ENCODE measurements at places on chromosomes 12 and 14.

GRCh38 chr14:54747616-54748015 is 155.0 kb downstream of the GCH1 start:
- no peak for DNase-seq

- DNase-seq, result no peak
These were observed 109.3 kb upstream of the TRHDE start for GRCh38 chr12:72162875-72163274.

DNA sequence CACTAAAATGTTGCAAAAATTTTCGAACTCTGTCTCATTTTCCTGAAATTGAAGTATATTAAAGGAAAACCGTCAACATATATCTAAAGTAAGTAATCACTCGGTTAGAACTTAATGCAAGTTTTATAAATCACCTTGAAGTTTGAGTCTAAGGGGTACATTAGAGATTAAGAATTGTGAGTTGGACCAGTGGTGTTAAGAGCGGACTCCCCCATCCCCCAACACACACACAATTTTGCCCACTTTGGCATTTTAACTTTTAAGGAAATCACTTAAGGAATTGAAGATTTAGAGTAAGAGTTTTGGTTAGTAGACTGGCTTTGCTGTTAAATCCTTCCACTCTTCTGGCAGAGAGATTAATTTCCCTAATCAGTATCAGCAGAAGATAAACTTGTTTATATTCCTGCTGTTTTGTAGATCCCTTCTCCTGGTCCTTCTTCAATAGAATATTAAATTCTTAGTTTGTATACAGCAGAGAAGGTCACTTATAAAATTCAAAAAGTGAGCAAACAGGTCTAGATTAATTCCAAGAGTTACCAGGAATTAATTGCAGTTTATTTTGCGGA is 1.5 kb downstream of the HIF1A start:
- DNase-seq, result no peak

DNA sequence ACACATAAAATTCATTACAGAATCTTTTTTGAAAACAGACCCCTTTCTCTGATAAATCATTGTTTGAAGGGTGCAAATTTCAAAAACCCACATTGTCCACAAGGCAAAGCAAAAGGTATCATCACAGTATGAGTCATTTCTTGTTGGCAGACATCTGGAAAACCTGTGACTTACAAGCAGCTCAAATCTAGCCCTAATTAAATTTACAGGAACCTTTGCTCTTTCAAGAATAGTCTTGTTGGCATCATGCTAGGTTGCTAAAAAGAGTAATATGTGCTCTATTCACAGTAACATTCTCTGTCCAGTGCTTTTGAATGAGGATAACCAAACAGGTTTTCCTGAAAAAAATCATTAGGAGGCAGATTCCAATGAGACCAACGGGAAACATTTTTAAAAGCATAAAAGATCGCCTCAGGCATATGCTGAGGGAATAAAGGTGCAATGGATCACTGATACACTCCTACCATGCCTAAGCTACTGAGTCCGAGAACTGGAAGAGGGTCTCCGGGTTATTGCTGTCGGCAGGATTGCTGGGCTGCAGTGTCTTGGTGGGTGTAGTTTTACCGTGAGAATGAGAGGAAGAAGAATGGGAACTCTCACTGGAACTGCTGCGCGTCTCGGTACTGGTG is 55.5 kb upstream of the TTC7B start:
- no peak for DNase-seq

DNA sequence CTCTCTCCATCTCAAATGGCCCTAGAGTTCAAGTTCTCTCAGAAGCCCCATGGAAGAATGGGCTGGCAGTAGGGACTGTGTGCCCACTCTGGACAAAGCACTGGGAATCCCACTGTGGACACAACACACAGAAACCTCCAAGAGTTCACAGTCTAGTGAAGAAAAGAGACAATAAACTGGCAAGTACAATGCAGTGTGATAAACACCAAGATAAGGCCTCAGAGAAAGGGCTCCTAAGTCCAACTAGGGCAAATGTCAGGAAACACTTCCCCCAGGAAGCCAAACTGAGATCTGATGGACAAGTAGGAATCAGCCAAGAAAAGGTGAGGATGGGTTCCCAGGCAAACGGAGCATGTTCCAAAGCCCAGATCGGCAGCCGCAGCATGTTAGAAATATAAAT is 5.4 kb downstream of the VSIG10 start:
- DNase-seq, result no peak

- peak; percentile 65 for DNase-seq
These were observed 22.6 kb downstream of the OR10G3 start for GRCh38 chr14:21557084-21557901.

DNA sequence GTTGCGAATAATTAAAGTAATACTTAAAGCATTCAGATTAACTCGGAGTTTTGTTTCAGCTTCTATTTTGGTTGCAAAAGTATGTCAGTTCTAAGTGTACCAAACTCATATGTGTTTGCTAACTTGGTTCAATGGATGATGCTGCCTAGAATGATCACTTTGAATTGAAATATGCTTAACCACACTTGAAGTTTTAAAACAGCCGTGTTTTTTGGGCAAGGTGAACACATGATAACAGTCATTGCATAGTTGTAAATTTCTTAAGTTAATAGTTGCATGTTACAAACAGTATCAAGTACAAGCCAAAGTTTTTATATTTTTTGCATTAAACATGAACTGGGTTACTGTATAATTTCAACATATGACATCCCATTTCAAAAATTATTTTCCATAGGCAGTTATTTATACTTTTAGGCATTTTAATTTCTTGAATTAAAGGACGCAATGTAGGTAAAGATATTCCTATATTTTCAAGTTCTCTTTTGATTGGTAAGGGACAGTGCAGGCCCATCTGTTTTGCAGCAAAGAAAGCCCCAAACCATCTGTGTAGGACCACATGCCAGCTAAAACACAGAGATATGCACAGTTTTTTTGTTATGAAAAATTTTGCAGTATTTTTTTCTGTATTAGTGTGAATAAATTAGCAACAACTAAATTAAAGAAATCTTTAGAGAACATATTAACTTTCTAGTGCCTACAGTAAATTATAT is 575.5 kb downstream of the PRKD1 start:
- DNase-seq, result no peak

GRCh38 chr14:99946652-99947489 is 118.4 kb upstream of the EVL start:
- peak; percentile 43 for DNase-seq

GRCh38 chr12:113512568-113512967 is 40.9 kb upstream of the LHX5 start:
- no peak for DNase-seq

GRCh38 chr12:20620261-20620660 is 74.9 kb upstream of the SLCO1C1 start:
- no peak for DNase-seq

DNA sequence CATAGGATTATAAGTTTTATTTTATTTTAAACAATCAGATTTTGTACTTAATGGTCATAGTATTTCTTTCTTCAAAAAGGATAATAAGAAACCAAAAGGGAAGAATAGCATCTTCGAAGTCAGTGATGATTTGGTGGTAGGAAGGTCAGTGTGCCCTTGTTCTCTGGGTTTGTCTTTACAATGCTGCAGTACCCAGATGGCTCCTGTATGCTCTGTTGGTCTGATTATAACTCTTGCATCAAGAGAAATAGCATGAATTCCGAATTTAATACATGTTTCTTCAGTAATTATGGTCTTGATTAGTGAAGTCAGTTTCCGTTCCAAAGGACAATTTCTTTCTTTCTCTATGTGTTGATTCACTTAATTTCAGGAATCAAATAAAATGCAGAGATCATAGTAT is 180.2 kb downstream of the TMTC2 start:
- no peak for DNase-seq

- DNase-seq, result no peak
These were observed 28.4 kb downstream of the DGLUCY start for GRCh38 chr14:91142214-91142668.

GRCh38 chr14:80493620-80494019 is 282.3 kb upstream of the DIO2 start:
- DNase-seq, result no peak

- DNase-seq, result no peak
These were observed 14.1 kb downstream of the CMAS start for GRCh38 chr12:22059976-22060647.

DNA sequence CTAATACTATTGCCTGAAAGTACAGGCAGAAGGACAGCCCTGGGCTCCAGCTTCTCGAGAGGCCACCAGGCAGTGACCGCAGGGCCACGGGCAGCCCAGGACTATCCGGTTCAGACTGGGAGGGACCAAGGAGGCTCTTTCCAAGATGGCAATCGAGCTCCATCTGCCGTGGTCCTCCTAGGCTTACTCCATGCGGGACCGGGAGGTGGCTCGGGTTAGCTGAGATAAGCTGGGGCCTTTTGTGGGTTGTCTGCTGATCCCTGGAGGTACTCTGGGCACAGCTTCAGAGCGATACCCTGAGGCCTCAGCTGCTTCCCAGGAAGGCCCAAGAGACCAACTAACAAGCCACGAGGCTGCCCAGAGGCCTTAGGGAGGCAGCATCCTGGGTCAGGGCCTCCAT is 33.1 kb downstream of the SNRNP35 start:
- DNase-seq, result no peak

DNA sequence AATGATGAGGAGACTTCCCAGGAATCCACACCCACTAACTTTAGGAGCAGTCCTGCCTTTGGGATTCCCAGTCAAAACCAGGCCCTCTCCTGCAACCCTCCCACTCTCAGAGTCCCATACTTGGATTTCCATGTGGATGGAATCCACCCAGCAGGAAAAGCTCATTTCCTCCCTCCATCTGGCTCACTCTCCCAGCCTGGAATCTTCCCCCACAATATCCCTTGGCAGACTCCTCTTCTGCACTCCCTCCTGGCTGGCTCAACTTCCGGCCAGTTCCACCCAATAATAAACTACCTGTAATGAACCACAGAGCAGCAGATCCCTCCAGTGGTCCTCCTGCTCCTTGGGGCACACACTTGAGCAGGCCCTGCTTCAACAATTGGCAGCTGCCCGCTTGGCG is 102.8 kb upstream of the EGLN3 start:
- no peak for DNase-seq

DNA sequence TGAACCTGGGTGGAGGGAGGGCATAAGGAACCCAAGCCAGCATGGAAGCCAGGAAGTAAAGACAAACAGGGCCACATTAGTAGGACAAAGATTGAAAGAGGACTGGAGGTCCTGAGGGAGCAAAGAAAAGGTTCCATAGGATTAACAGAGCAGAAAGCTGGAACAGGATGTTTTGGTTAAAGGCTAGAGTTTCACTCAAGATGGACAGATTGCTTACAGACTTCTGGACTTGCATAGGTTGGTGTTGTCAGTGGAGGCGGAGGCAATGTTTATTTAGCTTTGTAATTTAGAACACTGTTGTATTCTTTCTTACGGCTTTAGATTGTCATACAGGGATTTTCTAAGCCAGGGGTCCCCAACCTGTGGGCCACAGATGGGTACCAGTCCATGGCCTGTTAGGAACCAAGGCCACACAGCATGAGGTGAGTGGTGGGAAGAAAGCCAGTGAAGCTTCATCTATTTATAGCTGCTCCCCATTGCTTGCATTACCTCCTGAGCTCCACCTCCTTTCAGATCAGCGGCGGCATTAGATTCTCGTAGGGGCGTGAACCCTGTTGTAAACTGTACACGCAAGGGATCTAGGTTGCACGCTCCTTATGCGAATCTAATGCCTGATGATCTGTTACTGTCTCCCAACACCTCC is 31.3 kb downstream of the ZNF664 start:
- no peak for DNase-seq

DNA sequence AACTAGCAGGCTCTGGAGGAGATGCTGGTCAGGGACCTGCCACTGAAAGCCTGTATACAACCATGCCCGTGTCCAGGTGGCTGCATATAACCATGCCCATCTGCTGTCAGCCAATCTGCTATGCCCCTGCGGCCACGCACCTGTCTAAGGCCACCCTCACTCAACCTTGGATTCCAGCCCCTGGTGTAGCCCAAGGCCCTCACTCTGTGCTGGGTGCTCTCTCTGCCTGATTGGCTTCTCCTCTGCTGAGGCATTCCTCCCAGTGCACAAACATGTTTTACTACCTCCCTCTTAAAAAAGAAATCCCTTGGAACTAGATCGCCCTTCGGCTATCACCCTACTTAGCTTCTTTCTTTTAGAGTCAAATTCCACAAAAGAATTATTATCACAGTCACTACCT is 45.5 kb downstream of the ZFP36L1 start:
- no peak for DNase-seq

DNA sequence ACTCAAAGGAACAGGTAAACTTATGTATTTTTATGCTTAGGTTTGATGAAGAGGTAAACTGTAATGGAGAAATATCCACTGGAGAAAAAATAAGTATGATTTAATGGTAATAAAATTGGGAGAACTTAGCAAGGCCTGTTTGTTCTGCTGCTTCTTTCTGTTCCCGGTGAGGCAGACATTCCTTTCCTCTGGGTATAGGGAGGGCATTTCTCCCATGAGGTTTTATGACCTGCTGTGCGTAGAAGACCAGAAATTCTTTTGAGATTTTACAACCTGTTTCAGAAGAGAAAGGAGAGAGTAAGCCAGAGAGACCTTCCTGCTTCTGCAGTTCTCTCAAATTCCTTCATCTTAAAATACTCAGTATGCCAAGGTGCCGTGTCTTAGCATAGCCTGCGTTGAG is 139.4 kb upstream of the RMST start:
- DNase-seq, result no peak

DNA sequence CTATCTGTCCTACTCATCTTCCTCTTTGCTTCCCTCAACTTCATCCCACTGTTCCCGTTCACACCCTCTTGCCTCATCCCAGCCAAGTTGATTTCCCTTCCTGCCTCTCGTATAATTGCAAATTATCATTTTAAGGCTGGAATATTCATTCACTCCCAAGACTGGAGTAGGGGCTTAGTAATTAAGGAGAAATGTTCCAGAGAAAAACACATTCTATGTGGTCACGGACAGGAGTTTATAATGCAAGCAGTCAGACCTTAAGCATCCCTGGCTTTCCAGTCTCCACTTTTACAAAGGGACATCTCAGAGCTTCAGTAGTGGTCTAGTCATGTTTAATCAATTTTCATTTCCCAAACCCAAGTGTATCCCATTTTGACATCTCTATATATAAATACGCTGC is 54.9 kb downstream of the TMEM132D start:
- no peak for DNase-seq

DNA sequence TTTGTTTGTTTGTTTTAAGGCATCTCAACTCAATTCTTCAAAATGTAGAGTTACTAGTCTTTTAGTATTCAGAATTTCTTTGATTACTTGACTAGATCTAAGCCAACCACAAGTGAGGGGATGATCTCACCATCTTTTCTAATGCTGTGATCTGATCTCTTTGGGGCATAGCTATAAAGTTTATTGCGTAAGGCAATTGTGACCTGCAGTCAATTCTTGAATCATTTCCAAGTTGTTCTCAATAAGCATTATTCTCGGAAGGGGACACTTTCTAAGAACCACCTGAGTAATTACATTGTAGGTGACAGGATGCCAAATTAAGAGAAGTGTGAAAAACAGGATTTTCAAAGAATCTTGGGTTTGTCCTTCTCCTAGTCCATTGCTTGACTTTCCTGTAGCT is 13.1 kb downstream of the DACT1 start:
- no peak for DNase-seq
